Neural crest cell (in vitro differentiated cells): ENCODE measurements at places on chromosomes 12 and 14. TPM values are rescaled to one million over a fixed set of nuclear protein-coding genes. Genes with fewer than 3 reads are reported as not detected.

Gene GALNT6
- total RNA-seq: 0.09 and 0.16 TPM in 2 replicates

DNA sequence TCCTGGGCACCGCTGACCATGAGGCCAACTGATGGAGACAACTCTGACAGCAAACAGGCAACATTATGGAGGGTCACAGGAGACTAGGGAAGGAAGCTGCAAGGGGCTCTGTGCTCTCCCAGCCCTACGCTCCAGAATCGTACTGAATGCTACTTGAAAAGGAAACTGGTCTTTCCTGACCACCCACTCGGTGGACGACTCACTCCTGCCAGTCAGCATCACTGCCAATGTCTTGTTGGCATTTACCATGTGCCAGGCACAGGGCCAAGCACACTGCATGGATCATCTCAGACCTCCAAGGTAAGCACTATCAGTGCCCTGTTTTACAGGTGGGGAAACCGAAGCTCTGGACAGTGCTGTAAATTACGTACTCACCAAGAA is 38.0 kb downstream of the CCDC85C start:
- no peak for DNase-seq
- H3K4me3 ChIP-seq: no peak overlapping the region
- no peaks in the 10 kb centered on the region for H3K36me3 ChIP-seq
- H3K27ac ChIP-seq: no peak overlapping the region
- H3K4me1 ChIP-seq: peaks cover 45% of the 10 kb centered on the region

Gene SOX5
- total RNA-seq: 86.6 and 86.8 TPM in 2 replicates

Gene NEUROD4
- 6.9 and 7.3 TPM in 2 replicates for total RNA-seq

- no peak for DNase-seq
- H3K27me3 ChIP-seq: peaks cover 2% of the 10 kb centered on the region
- H3K4me1 ChIP-seq: peaks cover 11% of the 10 kb centered on the region
- no peak overlapping the region for H3K4me3 ChIP-seq
- no peaks in the 10 kb centered on the region for H3K36me3 ChIP-seq
Measured at GRCh38 chr14:82052778-82053177, 519.1 kb upstream of the SEL1L start.

Gene TMEM30B
- total RNA-seq: 0.07 TPM in 1 of 2 replicates, not detected in the other

DNA sequence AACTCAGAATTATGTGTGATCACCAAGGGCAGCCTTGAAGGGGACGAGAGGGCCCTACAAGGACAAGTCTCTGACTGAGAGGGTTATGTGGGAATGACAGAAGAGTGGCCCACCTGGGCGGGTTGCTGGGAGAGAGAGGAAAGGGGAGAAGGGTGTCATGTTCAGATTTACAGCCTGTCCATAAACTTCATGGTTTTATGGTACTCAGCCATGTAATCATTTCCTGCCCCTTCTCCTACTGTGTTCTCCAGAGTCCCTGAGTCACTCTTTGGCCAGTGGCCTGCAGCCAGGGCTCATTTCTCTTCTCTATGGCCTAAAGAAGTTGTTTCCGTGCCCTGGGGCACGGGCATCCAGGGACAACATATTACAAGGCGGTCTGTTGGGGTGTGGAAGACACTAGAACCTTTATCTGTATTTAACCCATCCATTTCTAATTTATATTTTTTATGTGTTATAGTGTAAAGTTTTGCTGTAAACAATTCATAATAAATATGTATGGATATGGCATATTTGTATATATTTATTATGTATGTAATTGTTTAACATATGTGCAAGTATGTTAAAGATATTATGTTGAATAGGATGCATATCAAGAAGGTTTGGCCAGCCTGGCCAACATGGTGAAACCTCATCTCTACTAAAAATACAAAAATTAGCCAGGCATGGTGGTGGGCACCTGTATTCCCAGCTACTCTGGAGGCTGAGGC is 26.9 kb downstream of the DDX47 start:
- no peaks in the 10 kb centered on the region for H3K27me3 ChIP-seq
- no peak overlapping the region for H3K4me3 ChIP-seq
- no peaks in the 10 kb centered on the region for H3K4me1 ChIP-seq
- no peak for DNase-seq
- no peak overlapping the region for H3K27ac ChIP-seq

DNA sequence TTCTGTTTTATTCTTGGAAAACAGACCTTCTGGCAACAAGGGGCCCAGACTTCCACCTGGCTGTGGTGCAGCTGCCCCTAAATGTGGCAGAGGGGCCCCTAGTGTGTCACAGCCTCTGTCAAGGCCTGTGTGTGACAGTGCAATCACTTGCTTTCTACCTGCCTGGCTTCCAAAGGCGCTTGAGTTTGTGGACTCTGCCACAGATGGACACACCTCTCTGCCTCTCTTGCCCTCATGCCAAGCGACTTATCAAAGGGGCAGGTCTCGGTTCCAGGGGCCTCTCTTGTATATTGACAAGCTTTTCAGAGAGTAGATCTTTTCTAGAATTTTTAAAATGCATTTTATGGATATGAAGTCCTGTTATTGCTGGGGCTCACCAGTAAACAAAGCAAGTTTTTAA is 217.2 kb downstream of the SLC15A4 start:
- H3K27ac ChIP-seq: no peak overlapping the region
- H3K36me3 ChIP-seq: no peaks in the 10 kb centered on the region
- peaks cover 5% of the 10 kb centered on the region for H3K4me1 ChIP-seq
- H3K27me3 ChIP-seq: no peaks in the 10 kb centered on the region

DNA sequence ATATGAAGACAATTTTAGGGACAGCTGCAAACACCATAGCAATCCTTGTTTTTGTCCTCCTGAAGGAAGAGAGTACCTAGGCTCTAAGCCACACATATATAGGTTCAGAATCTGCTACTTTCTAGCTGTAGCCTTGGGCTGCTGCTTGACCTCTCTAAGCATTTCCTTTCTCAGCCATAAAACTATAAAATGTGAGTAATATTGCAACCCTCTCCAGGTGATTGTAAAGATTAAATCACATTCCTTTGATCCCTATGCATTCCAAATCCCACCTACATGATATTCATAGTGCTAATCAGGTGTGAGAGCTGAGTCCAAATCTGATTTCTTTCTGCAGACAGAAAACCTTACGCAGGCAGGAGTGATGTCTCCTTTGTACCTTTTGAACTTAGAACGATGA is 913.5 kb downstream of the VRK1 start:
- no peak overlapping the region for H3K27ac ChIP-seq
- no peaks in the 10 kb centered on the region for H3K36me3 ChIP-seq
- H3K4me3 ChIP-seq: no peak overlapping the region
- H3K27me3 ChIP-seq: peaks cover 4% of the 10 kb centered on the region
- no peak for DNase-seq

DNA sequence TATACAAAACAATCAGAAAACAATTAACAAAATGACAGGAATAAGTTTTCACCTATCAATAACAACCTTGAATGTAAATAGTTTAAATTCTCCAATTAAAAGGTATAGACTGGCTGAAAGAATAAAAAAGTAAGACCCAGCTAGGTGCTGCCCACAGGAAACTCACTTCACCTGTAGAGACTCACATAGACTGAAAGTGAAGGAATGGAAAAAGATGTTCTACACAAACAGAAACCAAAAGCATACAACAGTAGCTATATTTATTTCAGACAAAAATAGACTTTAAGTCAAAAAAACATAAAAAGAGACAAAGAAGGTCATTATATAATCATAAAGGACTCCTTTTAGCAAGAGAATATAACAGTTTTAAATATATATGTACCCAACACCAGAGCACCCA is 152.4 kb upstream of the PWP1 start:
- no peaks in the 10 kb centered on the region for H3K36me3 ChIP-seq
- no peak for DNase-seq
- no peaks in the 10 kb centered on the region for H3K4me1 ChIP-seq
- no peak overlapping the region for H3K27ac ChIP-seq
- peaks cover 14% of the 10 kb centered on the region for H3K27me3 ChIP-seq

- H3K27ac ChIP-seq: peak overlapping the region; percentile 23
- H3K36me3 ChIP-seq: no peaks in the 10 kb centered on the region
- peaks cover 4% of the 10 kb centered on the region for H3K4me1 ChIP-seq
- H3K4me3 ChIP-seq: no peak overlapping the region
- H3K27me3 ChIP-seq: no peaks in the 10 kb centered on the region
- no peak for DNase-seq
Measured at GRCh38 chr12:54598970-54599369, 10.5 kb upstream of the PPP1R1A start.

- H3K36me3 ChIP-seq: no peaks in the 10 kb centered on the region
- no peak overlapping the region for H3K4me3 ChIP-seq
- H3K27me3 ChIP-seq: no peaks in the 10 kb centered on the region
Measured at GRCh38 chr12:123546281-123546680, 12.8 kb upstream of the RILPL1 start.

- no peaks in the 10 kb centered on the region for H3K27me3 ChIP-seq
- no peaks in the 10 kb centered on the region for H3K36me3 ChIP-seq
- DNase-seq: no peak
- H3K4me1 ChIP-seq: no peaks in the 10 kb centered on the region
Measured at GRCh38 chr12:95637471-95638155, 86.3 kb upstream of the USP44 start.

Gene SERPINA5
- 1.0 and 1.4 TPM in 2 replicates for total RNA-seq

- no peaks in the 10 kb centered on the region for H3K36me3 ChIP-seq
- H3K27ac ChIP-seq: no peak overlapping the region
- H3K27me3 ChIP-seq: peaks cover 48% of the 10 kb centered on the region
- no peak for DNase-seq
- H3K4me3 ChIP-seq: no peak overlapping the region
Measured at GRCh38 chr12:109343677-109344076, 4.0 kb upstream of the MYO1H start.

DNA sequence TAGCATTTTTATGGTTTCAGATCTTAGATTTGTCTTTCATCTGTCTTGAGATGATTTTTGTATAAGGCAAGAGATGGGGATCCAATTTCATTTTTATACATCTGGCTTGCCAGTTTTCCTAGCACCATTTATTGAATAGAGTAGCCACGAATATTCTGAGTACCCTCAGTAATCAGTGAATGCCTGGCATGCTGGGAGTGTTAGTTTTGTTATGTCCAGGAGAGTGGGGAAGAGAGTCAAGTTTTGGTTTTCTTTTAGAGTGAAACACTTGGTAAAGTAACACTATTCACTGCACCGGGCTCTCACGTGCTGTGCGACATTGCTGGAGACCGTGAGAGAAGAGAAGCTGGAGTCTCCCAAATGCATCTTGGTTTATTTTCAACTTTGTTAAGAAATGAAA is 31.3 kb downstream of the DERA start:
- no peak for DNase-seq
- peaks cover 4% of the 10 kb centered on the region for H3K4me1 ChIP-seq
- no peak overlapping the region for H3K27ac ChIP-seq
- no peak overlapping the region for H3K4me3 ChIP-seq
- H3K27me3 ChIP-seq: no peaks in the 10 kb centered on the region

- H3K36me3 ChIP-seq: no peaks in the 10 kb centered on the region
- H3K4me3 ChIP-seq: no peak overlapping the region
- H3K4me1 ChIP-seq: no peaks in the 10 kb centered on the region
Measured at GRCh38 chr12:88342251-88342806, 200.2 kb downstream of the TMTC3 start.

Gene HPD
- 0.21 TPM in 1 of 2 replicates, not detected in the other for total RNA-seq

- no peak overlapping the region for H3K27ac ChIP-seq
- H3K36me3 ChIP-seq: no peaks in the 10 kb centered on the region
- H3K27me3 ChIP-seq: no peaks in the 10 kb centered on the region
- peaks cover 16% of the 10 kb centered on the region for H3K4me1 ChIP-seq
Measured at GRCh38 chr14:104387022-104388010, 192.2 kb upstream of the C14orf180 start.
